Activated CD4-positive, alpha-beta T cell treated with anti-CD3 and anti-CD28 coated beads for 36 hours (primary cell): ENCODE measurements at places on chromosomes 7 and 10. TPM values are rescaled to one million over a fixed set of nuclear protein-coding genes. Genes with fewer than 3 reads are reported as not detected.
A peak's percentile ranks its signal among the peaks of the same experiment; 100 is the strongest.

TRIM73 gene
- total RNA-seq: 3.6 TPM

AGAP5 gene
- total RNA-seq: 10.3 TPM

TAS2R41 gene
- total RNA-seq: not detected

AGR2 gene
- total RNA-seq: not detected

PPP1R17 gene
- total RNA-seq: not detected

PARD3 gene
- total RNA-seq: 2.8 TPM

BMPR1A gene
- total RNA-seq: 8.7 TPM

FGL2 gene
- 0.16 TPM for total RNA-seq

PRPS1L1 gene
- total RNA-seq: not detected

SPDYE5 gene
- not detected for total RNA-seq

BEND7 gene
- total RNA-seq: not detected

DNA sequence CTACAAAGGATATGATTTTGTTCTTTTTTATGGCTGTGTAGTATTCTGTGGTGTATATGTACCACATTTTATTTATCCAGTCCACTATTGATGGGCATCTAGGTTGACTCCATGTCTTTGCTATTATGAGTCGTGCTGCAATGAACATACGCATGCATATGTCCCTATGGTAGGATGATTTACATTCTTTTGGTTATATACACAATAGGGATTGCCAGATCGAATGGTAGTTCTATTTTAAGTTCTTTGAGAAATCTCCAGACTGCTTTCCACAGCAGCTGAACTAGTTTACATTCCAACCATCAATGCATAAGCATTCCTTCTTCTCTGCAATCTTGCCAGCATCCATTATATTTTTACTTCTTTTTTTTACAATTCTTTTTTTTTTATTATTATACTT lies 35.6 kb upstream of the FAM13C start:
- DNase-seq: no peak

- no peak for DNase-seq
Observed at GRCh38 chr10:44280226-44281014, 104.5 kb downstream of the CXCL12 start.

- no peak for DNase-seq
Observed at GRCh38 chr10:84944187-84944586, 615.8 kb downstream of the CCSER2 start.

DNA sequence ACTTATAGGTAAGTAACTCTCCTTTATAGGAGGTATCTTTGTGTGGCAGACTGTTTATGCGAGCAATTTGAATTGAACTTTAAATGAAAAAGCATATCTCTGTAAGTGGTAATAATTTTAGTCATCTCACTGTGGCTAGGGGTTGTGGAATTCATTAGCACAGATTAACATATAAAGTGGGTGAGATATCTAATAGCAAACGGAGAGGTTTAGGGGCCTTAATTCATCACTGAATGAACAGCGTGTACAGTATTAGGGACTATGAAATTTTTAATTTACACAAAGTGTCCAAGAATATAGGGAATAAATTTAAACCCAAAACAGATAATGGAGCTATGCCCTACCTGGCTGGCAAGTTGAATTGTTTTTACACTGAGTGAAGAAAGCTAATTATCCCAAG lies 15.7 kb upstream of the FAM204A start:
- DNase-seq: no peak

DNA sequence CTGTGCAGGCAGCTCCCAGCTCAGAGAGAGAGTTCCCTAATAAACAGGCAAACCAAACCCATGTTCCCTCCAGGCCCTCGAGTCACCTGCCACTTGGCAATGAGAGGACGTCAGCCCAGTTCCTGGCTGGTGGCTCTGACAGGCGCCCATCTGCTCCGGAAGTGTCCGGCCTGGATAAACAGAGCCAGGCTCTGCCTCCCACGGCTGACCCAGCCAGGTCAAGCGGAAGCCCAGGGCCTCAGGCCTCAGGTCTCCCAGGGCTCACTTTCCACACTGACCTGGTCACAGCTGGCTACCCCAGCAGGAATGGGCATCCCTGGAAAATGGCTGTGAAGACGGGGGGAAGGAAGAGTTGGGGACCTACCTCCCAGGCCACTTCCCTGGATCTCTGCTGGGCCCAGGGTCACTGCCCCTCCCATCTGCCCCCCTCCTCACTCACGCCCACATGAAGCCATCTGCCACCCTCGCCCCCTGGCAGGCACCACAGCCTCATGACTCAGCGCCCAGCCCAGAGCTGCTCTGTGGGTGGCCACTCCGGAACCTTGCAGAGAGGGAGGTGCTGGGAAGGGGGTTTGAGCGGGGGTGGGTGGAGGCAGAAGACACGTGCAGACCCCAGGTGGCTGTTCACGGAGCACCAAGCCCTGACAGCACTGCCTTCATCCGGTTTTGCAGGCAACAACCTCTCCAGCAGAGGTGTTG lies 37.4 kb upstream of the DUSP5 start:
- peak; percentile 63 for DNase-seq

DNA sequence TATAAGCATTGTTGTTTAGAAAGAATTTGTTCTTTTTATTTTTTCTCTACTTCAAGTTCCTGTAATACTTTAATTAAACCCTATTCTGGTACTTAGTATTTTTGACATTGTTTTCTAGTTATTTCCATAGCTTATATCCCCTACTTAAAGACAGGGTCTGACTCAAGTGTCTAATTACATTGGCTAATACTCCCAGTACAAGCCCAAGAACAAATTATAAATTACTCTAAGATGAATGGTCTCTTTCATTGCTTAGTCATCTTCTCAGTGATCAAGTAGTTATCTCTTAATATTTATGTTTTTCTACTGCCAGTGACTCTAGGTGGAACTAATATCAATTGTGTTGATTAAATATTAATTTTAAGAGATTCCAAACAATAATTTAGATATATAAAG lies 21.6 kb downstream of the AHR start:
- DNase-seq: no peak

DNA sequence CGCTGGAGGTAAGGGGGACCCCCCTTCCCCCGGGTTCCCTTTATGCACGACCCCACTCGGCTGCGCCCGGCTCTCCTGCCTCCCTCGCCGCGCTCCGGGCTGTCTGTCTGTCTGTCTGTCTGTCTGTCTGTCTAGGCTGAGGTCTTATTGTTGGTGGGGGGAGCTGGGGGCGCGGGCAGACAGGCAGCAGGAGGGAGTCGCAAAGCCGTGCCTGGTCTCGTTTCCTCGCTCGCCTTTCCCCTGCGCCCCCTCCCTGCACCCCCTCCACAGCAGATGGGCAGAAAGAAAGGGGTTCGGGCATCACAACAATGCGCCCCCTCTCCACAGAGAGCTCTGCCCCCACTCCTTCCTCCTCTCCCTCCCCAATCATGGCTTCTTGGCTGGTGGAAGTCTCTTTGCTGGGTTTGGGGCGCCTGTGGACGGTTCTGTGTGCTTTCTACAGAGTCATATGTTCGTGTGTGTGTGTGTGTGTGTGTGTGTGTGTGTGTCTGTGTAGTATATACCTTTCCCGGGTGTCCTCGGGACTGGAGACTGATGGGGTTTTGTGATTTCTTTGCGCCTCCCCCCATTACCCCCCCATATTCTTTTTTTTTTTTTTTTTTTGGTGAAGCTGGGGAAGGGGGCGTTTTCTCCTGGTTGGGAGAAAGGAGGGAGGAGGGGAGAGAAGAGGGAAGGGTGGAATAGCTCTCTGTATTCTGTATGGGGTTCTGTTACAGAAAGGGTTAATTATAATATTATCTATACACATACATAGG lies 1.9 kb downstream of the AUTS2 start:
- DNase-seq: peak; percentile 18

GRCh38 chr7:140062528-140063299 lies at the start of gene PARP12:
Gene PARP12 (minus strand): TSS chr7:140062951. CDS start chr7:140062847, 104 bp downstream.
- DNase-seq: peak; percentile 91

GRCh38 chr10:97182288-97182990 lies 3.3 kb downstream of the SLIT1 start:
- no peak for DNase-seq

DNA sequence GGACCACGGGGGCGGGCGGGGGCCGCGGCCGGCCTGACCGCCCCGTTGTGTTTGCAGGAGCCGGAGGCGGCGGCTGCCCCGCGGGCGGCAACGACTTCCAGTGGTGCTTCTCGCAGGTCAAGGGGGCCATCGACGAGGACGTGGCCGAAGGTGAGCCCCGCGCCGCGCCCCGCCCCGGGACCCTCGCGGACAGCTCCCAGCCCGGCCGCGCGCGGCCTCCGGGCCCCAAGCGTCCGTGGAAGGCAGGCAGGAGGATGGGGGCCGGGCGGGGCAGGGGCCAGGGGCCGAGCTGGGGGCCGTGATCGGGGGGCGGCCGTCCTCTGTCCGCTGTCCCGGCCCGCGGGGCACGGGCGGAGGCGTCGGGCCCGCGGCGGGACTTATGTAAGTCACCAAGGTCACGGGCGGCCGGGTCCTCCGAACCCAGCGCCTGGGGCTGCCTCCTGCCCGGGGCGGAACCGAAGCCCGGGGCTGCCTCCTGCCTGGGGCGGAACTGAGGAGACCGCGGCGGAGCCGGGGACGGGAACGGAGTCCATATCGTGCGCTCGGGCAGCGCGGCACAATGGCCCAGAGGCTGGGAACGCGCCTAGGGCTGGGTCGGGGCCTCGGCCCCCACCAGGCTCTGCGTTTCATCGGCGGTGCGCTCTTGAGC lies 497 bp downstream of the PPP2R2D start:
- DNase-seq: peak; percentile 65

- no peak for DNase-seq
Observed at GRCh38 chr7:137908106-137908505, 61.3 kb upstream of the DGKI start.

- DNase-seq: no peak
Observed at GRCh38 chr10:14787938-14788337, 13.2 kb upstream of the FAM107B start.

DNA sequence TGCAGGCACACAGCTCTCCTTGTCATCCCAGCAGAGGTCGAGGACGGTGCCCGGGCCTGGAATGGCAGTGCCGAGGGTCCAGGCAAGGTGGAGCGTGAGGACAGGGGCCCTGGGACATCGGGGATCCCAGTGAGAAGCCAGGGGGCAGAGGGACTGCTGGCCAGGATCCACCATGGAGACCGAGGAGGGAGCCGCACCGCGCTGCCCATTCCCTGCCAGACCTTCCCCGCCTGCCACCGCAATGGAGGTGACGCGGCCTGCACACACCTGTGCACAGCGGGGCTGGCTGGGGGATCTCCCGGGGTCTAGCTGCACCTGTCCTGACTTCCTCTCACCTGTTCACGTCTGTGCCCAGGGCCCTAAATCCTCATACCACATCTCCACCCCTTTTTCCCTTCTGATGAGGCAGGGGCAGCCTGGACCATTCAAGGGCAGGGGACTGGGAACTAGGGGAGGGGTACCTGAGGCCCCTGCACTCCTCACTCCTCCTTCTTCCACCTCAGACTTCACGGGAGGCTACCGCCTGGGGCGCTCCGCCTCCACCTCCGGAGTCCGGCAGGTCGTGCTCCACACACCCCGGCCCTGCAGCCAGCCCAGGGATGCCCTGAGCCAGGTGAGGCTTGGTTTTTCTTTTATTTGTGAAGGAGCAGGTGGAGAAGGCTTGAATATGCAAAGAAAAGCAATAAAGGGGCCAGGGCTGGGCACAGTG lies 6.9 kb downstream of the NYAP1 start:
- no peak for DNase-seq

DNA sequence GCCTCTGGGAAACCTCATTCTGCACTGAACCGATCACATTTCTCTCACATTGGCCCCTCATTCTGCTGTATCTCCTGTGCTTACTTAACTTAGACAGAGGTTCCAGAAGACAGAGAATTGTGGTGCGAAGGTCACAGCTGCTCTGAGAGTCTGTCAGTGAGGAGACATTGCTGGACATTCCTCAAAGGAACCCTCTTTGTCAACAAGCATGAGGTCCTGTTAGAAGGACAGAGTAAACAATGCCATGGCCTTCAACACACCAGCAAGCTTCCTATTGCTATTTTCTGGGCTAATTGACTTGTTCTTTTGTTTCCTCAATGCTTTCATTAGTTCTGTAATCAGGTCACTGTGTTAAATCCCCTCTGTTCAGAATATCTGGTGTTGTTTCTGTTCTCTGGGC lies 109.3 kb upstream of the FZD8 start:
- DNase-seq: no peak

- peak; percentile 78 for DNase-seq
Observed at GRCh38 chr10:48658243-48658974, 26.3 kb upstream of the WDFY4 start.

DNA sequence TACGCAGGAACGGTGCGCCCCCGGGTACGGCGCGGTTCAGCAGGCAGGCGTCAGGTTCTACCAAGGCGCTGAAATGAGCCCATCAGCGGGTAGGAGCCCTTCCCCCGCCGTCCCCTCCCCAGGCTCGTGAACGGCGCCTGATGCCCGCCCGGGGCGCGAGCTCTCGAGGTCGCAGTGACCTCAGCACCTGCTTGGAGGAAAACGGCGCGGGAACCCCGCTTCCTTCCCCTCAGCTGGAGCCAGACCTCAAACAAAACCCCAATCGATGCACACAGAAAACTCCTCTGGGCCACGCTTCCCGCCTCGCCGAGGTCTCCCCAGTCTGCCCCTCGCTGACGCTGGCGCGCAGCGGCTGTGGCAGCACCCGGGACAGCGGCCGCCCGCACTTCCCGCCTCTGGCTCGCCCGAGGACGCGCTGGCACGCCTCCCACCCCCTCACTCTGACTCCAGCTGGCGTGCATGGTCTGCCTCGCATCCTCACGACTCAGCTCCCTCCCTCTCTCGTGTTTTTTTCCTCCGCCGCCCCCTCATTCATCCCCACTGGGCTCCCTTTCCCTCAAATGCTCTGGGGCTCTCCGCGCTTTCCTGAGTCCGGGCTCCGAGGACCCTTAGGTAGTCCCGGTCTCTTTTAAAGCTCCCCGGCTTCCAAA lies 514 bp upstream of the GAD2 start:
- peak; percentile 78 for DNase-seq

DNA sequence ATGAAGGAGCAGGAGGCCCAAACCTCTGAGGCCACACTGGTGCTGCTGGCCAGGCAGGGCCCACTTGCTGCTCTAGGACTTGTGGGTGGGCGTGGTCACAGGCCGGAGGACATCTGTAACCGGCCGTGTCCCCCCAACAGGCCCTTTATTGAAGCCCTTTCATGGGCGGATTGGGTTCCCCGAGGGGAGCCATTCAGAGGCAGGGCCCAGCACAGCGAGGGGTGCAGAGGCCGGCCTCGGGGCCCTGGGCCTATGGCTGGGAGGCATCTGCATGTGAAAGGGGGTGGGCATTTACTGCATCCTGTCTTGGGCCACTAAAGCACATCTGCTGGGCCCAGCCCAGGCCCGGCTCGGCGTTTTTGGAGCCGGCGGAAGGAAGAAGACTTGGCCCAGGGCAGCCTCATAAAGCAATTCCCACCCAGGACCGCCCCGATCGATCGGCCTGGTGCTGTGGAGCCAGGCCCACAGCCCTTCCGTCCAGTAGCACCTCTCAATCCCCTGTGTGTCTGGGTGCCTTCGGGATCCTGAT lies 8.4 kb downstream of the LHPP start:
- no peak for DNase-seq

DNA sequence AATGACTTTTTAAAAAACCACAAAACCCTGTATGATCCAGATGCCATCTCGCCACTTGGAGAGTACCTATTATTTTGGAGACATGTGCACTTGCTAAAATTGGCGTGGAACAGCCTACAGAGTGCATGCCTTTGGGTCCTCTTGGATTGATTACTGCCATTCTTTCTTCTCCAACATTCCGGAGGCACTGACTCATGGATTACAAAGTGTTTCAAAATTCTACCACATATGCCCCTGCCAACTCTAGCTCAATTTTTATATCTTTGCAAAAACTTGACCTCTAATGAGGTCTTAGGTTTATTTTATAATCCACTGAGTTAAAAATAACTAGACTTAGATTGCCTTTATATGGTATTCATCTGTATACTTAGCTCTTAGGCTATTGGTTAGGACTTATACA lies 55.8 kb upstream of the KIF5B start:
- no peak for DNase-seq
